Effector CD4-positive, alpha-beta T cell (primary cell): ENCODE measurements at places on chromosomes 5 and 9.

GRCh38 chr5:154401355-154401754, 44.4 kb upstream of the SAP30L start:
- DNase-seq, result no peak

DNA sequence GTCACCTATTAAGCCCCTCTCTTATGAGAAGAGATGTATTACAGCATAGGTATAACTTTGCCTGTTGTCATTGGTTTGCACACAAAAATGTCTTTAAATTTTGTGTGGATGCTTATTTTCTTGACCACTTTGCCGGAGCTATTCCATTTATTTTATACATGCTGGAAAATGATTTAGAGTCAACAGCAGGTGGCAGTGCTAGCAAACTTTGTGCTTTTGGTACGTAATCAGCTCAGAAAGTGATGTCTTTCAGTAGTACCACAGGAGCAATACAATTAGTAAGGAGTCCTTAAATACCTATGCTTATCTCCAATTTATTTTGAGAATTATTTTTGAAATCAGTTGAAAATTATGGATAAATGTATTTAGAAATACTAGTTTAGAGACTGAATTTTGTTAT, 19.8 kb upstream of the NUDT12 start:
- no peak for DNase-seq

DNA sequence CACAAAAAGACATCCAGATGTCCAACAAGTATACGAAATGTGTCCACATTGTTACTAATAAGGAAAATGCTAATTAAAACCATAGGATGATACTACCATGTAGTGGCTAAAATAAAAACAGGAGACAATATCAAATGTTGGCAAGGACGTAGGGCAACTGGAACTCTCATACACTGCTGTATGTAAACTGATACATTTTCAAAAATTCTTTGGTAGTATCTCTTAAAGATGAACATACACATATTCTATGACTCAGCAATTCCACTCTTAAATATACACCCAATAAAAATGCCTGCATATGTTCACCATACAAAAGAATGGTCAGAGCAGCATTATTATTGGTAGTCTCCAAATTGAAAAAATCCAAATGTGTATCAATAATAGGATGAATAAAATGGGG, 2.9 kb upstream of the CCDC180 start:
- no peak for DNase-seq

DNA sequence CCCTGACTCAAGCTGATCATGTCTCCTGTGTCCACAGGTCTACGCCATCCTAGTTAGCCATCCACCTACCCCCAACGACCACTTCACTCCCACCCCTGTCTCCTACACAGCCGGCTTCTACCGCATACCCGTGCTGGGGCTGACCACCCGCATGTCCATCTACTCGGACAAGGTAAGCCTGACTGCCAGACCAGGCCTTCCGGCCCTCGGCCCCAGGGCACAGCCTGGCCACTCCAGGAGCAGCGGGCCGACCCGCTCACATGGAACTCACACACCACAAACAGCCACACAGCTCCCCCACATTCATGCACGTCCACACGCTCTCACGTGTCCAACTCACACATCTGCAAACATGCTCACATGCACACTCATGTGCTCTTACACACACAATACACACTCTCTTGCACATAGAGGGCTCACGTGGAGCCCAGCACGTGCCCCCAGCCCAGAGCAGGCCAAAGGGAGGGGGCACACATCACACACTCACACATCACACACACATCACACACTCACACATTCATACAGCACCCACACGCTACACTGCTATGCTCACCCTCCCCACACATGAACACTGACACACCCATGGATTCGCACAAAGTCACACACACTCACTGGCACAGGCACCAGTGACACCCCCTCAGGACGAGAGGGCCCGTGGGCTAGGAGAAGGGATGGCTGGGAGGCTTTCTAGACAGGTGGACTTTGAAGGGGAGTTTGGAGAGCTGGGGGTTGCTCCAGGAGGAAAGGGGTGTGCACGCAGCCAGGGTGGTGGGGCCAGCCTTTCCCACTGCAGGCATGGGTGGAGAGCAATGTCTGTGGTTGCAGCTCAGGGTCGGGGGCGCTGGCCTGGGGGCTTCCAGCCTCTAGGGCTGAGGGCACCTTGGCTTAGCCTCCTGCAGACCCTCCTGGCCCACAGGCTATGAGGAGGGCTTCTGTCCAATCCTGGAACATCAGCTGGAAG, 3.3 kb downstream of the GRIN1 start:
- DNase-seq, result no peak

DNA sequence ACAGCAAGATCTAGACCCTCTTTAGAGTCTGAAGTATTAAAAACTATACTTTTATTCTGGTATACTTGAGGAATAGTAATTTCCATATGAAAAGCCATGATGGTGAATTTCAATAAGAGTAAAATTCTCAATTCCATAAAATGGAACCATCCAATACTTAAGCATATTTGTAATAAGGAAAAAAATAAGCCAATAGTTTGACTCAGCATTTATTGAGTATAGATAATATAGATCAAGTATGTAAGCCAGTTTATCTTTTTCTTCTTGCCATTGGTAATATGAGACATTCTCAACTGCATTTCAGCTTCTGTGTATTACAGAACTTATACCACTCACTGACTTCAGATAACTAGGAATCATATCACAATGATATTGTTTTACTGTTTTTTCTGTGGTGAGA, 361.0 kb downstream of the SLCO4C1 start:
- no peak for DNase-seq

DNA sequence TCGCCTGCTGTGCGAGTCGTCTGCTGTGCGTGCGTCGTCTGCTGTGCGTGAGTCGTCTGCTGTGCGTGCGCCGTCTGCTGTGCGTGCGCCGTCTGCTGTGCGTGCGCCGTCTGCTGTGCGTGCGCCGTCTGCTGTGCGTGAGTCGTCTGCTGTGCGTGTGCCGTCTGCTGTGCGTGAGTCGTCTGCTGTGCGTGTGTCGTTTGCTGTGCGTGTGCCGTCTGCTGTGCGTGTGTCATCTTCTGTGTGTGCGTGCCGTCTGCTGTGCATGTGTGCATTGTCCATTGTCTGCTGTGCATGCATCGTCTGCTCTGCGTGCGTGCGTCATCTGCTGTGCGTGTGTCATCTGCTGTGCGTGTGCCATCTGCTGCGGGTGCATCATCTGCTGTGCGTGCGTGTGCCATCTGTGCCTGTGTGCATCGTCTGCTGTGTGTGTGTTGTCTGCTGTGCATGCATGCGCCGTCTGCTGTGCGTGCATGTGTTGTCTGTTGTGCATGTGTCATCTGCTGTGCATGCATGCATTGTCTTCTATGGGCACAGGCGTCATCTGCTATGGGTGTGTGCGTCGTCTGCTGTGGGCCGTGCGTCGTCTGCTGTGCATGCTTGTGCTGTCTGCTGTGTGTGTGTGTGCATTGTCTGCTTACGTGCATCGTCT, 68.6 kb upstream of the IRX4 start:
- DNase-seq, result no peak

DNA sequence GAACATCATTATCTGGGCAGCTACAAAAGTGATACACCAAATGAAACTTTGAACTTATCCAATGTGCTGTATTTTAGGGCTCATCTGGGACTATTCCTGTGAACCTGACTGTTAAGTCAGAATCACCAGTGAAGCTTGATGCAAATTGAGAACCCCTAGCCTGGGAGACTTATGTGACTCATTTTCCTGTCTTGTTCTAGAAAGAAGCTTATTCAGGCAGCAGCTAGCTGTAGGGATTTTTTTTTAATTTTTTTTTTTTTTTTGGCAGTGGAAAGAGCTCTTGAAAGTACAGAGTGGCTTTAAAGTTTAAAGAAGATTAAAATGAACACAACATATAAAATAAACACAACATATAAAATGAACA, 81.1 kb upstream of the TNFAIP8 start:
- no peak for DNase-seq

DNA sequence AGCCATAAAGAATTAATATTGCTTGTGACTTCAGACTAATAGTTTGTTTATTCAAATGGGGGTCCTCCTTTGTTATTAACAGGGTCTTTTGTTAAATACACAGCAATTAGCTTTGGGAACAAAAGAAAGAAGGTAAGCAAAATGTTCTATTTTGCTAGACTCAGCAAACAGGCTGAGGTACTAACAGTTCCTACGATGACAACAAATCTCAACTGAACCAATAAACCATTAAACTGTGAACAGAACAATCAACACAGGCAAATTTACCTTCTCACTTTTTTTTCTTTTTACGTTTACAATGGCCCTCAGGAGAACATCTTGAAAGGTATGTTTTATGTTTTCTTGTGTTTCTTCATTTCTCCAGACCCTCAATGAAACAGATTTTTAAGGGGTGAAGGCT, 207.2 kb downstream of the NFIB start:
- DNase-seq, result no peak

- no peak for DNase-seq
Observed at GRCh38 chr9:28961623-28962022, 1388.3 kb upstream of the C9orf72 start.
